ENCODE measurements at places on chromosomes 7 and 10.

DNA sequence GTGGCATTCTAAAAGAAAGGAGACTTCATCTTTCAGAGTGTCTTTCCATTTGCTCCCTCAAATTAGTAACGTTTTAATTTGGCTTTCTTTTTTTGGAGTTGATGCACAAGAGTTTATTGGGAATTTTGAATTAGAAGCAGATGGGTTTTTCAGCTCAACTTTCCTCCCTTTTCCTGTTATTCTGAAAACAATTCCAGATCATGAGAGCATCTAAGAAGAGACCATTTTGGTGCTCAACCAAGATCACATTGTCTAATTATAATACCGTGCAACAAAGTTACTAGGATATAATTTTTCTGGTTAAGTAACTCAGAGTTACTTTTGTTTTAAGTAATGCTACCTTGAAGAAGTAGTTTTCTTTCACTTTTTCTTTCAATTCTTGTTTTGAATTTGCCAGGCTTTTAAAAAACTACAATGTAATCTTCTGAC lies 396.6 kb upstream of the KLF6 start:
- DNase-seq, result no peak

- no peak for DNase-seq
Measured at GRCh38 chr10:74910976-74911350, 84.6 kb downstream of the KAT6B start.

GRCh38 chr10:119041326-119041725 lies 11.8 kb downstream of the NANOS1 start:
- DNase-seq, result no peak

GRCh38 chr7:29987083-29987482 lies 2.5 kb downstream of the SCRN1 start:
- no peak for DNase-seq

- no peak for DNase-seq
Measured at GRCh38 chr7:83613232-83613631, 35.7 kb downstream of the SEMA3E start.

DNA sequence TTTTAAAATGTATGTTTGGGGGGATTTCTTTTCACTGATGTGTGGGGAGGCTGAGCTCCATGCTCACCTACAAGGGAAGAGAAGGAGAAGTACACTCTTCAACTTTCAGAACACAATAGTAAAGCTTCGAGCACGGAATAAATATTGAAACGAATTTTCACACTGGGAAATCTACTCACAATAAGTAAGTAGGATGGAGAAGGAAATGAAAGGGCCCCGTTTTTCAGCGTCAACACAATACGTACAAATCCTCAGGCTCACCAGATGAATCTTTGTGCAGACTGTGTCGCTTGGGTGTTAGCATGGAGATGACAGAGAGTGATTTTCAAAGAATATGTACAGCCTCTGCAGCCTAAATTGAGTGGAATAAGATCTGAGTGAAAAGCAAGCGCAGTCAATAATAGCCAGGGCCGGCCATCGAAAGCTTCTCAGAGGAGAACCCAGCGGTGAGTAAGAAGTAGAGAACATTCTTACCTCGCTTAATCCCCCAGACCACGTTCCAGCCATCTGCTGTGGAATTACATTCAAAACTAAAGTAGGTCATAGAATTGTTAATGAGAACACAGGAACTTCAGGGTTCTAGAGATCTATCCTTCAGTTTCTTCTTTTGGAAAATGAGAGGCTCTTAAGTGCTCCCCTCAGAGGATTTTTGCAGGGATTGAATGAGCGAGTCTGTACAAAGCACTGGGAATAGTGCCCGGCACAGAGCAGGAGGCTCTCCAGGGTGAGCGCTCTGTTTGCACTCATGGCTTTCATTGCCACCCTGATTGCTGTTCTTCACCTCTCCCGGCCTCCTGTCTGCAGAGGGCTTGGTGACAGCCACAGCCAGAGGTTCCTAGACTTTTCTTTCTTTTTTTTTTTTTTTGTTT lies 292.8 kb downstream of the SFMBT2 start:
- no peak for DNase-seq

DNA sequence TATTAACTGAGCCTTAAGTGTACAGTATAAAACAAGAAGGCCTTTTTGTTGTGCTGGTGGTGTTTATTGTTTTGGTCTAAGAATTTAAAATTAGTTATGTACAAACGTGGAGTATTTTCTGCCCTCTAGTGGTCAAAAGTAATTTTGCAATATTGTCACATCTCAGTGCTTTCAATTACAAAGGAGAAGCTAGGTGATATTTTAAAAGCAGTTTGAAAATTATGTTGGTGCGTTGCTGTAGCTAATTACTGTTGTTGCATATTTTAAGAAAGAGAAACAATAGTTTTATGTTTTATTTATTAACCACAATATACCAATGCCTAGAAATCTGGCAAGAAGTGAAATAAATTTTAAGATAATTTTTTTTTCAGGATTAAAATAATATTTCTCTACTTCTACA lies 11.4 kb downstream of the NPVF start:
- DNase-seq, result no peak

- no peak for DNase-seq
Measured at GRCh38 chr10:48227213-48227612, 47.3 kb downstream of the FRMPD2 start.

DNA sequence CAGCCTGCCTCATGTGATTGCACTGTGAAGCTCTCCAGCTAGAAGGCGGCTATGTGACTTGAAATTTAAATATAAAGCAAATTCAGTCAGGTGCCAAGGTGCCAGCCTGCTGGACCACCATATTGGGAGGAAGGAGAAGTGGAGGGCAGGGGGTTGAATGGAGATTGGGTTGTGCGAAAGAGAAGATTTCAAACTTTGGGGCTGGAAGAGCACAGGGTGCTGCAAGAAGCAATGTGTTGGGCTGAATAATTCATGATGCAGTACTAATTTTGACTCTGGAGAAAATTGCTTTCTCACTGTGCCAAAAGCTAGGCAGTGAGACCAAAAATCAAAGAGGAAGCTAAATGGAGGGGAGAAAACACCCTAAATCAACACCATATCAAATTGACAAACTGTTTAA lies 335.3 kb downstream of the NRG3 start:
- DNase-seq, result no peak

GRCh38 chr7:121202834-121203233 lies 126.0 kb upstream of the WNT16 start:
- no peak for DNase-seq

- DNase-seq, result no peak
Measured at GRCh38 chr7:69114374-69114773, 483.9 kb upstream of the AUTS2 start.

GRCh38 chr7:74056096-74056915 lies 27.3 kb upstream of the LIMK1 start:
- DNase-seq, result no peak

DNA sequence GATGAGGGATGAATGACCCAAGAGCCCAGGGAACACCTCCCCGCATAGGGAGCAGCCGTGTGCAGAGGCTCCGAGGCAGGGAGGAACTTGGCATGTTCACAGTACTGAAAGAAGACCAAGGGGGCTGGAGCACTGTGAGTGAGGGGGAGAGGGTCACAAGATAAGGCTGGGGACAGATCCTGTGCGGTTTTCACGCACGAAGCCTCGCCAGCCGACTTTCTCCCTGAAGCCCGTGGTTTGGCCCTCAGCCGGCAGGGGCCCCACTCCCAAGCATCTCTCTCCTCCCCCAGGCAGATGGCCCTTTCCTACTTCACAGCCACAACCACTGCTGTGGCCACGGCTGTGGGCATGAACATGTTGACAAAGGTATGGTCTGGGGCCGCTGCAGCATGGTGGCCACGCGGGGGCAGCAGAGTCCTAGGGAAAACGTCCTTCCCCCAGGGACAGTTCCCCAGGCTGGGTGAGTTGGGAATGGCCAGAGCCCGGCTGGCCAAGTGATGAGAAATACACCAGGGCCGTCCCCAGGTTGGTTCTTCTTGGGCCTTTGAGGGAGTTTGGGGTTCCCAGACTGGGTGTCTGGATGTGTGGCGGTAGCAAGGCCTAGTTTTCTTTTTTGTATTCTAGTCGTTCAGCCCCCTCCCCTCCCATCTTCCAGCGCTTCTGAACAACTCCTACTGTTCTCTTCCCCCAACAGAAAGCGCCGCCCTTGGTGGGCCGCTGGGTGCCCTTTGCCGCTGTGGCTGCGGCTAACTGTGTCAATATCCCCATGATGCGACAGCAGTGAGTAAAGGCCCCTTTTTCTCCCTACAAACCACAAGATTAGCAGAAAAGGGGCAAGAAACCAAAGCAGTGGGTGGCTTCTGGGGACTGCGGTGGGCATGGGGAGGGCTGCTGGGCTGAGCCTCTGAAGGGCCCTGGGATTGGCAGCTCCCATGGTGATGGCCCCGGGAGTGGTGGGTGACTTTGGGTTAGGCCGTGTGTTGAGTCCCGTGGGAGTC lies 14.4 kb upstream of the WBP1L start:
- peak; percentile 51 for DNase-seq

DNA sequence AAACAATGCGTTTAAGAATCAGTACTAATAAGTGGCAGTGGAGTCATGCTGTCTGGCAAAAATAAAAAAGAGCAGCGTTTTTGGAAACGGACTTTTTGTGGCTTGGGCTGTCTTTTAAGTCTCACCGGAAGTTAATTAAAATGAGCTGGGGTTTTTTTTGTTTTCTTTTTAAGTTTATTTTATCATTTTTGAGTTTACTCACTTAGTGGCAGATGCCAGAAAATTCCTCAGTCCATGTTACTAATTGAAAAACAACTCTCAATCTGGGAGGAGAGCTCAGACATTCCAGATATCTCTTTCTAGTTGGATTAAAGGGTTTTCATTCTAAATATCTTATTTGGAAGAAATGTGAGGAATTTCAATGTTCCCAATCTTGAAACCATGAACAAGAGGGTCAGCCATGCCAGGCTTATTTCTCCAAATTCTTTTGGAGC lies 133.8 kb upstream of the AGR3 start:
- DNase-seq, result no peak

DNA sequence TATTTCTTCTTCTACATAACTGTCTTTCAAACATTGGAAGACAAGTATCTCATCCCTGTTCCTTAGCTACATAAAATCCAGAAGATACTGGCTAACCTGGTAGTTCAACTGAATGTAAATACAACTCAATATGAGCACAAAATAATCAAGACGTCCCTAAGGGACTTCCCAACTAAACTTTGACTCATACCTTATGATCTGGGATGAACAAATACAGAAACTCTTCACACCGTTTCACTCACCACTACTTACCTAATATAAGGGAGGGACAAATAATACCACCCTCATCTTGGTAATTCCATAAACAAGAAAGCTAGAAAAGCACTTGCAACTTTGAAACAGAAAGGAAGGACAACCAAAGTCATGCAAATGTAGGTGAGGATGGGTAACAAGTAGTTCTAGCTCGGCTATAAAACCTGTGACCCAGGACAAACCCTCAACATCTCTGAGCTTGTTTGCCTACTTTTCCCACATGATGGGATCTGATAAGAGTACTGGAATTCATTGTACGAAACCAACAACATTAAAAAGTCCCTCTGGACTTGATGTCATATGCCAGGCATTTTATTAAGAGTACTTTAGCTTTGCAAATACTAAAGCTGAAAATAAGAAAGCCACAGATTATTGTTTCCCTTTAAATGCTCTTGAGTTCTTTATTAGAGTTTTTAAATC lies 121.9 kb downstream of the STRA8 start:
- DNase-seq, result no peak

DNA sequence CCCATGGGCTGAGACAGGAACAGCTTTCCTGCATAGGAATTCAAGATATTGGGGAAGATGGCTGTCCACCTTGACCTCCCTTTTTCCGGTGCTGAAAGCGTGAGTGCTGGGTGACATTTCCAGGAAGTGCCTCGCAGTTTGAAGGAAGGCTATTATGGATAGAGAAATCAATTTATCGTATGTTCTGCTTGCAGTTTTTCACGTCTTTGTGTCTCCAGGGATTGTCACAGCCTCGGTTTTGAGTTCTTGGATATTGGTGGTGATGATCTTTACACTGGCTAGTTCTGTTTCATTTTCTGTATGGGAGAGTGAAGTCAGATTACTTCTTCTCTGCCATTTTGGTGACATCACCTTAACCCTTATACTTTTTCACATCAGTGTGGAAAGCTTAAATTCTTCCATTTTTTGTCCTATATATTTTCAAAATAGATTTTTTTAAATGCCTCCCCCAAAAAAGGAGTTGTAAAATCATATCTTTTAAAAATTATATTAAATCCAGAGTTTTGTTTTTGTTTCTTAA lies 102.5 kb upstream of the APBB1IP start:
- DNase-seq, result peak; percentile 1

DNA sequence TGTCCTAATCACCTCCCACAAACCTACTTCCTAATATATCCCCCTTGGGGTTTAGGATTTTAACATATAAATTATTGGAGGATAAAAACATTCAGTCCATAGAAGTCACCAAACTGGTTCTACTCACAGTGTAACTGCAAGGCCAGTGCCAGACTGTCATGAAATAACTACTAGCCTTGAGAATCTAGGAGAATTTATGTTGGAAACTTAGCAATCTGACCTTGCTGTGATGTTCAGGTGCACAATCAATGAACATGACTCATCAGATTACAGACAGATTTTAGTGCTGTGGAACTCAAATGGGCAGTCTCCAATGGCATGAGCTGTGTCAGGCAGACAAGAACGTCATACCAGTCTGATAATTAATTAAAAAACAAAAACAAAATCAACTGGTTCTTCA lies 571.4 kb upstream of the IGFBP3 start:
- DNase-seq, result no peak

- DNase-seq, result no peak
Measured at GRCh38 chr10:56622335-56622973, 261.4 kb upstream of the ZWINT start.

GRCh38 chr10:80545258-80545881 lies 7.7 kb downstream of the SH2D4B start:
- no peak for DNase-seq

DNA sequence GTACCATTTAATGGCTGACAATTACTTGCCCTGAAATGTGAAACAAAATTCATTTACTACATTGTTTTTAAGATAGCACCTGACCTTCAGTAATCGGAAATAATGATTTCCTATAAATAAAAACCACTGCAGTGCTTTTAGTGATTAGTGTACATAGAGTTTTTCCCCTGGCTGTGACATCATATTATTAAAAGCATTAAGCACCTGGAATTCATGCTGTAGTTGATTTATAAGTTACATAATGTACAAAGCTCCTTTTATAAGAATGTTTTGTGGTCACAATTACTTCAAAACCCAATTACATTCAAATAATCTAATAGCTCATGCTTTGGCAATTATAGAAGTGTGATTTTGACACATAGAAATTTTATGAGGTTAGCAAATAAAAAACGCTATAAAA lies 44.3 kb upstream of the EIF4H start:
- no peak for DNase-seq

DNA sequence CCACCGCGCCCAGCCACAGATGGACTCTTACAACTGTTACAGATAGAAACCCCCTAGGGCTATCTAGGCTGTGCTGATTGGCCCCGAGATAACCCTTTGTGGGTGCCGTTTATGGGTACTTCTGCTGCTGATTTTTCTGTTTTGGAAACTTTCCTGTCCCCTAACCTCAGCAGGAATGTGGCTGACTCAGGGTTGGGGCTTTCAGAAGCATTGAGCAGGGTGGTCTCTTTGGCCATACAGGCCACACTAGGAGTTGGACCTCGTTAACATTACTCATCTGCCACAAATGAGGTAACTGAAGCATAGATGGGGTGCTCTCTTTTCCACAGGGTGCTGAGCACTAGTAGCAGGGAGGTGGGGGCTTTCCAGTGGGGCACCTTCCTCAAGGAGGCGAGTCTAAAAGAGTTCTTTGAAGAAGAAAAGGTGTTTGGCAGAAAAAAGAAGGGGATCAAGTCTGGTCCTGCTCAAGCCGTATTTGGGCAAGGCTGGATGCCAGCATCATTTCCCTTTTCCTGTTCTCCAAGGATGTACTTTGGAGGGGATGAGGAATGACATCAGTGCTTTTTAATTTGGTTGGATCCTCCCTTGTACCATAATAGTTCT lies 6.4 kb downstream of the ZSCAN25 start:
- DNase-seq, result no peak
